Aorta (tissue), 5 donors: ENCODE measurements at places on chromosomes 6 and 20. TPM values are rescaled to one million over a fixed set of nuclear protein-coding genes. Genes with fewer than 3 reads are reported as not detected.

PSORS1C2 gene
- not detected for polyA plus RNA-seq

ERVFRD-1 gene
- not detected for polyA plus RNA-seq

SLC32A1 gene
- not detected for polyA plus RNA-seq

SLC22A2 gene
- 0.26 TPM for polyA plus RNA-seq

CRISP2 gene
- not detected for polyA plus RNA-seq

SLC22A7 gene
- not detected for polyA plus RNA-seq

OR2B6 gene
- not detected for polyA plus RNA-seq

HTR1E gene
- polyA plus RNA-seq = not detected

SLC35D3 gene
- not detected for polyA plus RNA-seq

GSS gene
- 12.9 TPM for polyA plus RNA-seq

MAPK13 gene
- polyA plus RNA-seq = 2.2 TPM

LY6G6F gene
- polyA plus RNA-seq = not detected

OR2H2 gene
- polyA plus RNA-seq = not detected

NAA20 gene
- polyA plus RNA-seq = 69.5 TPM

NR2E1 gene
- not detected for polyA plus RNA-seq

OPRL1 gene
- 0.72 TPM for polyA plus RNA-seq

RIMS1 gene
- polyA plus RNA-seq = not detected

ENPP4 gene
- 10.1 TPM for polyA plus RNA-seq

MUC21 gene
- polyA plus RNA-seq = 0.20 TPM

PLA2G7 gene
- polyA plus RNA-seq = 0.31 TPM

APCDD1L gene
- 1.3 TPM for polyA plus RNA-seq

ADTRP gene
- polyA plus RNA-seq = 0.82 TPM

EFCAB8 gene
- polyA plus RNA-seq = 0.13 TPM

MPIG6B gene
- polyA plus RNA-seq = not detected

TREML4 gene
- polyA plus RNA-seq = not detected

OXT gene
- 6.3 TPM for polyA plus RNA-seq

BHLHE23 gene
- polyA plus RNA-seq = not detected
